Activated naive CD4-positive, alpha-beta T cell treated with anti-CD3 and anti-CD28 coated beads, Interleukin-2, amount 10 ng/mL, durations not matched to agents 7 days and 5 days (primary cell): ENCODE measurements at places on chromosomes 3 and 15.
A peak's percentile ranks its signal among the peaks of the same experiment; 100 is the strongest.

DNA sequence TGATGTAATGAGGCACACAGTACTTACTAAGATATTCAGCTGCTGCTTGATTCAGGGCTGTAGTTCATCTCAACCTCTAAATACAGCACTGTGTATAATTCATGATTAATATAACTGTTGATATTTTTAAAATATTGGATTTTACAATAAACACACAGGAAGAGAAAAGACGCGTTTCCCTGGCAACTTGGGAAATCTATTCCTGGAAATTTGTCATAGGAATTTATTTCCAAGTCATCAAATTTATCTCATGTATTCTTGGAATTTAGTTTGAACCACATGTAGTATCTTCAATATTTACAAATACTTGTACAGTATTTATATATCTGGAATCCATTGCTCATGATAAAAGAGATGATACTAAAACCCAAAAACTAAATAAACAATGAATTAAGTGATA, 30.6 kb downstream of the EPHA3 start:
- DNase-seq = no peak

DNA sequence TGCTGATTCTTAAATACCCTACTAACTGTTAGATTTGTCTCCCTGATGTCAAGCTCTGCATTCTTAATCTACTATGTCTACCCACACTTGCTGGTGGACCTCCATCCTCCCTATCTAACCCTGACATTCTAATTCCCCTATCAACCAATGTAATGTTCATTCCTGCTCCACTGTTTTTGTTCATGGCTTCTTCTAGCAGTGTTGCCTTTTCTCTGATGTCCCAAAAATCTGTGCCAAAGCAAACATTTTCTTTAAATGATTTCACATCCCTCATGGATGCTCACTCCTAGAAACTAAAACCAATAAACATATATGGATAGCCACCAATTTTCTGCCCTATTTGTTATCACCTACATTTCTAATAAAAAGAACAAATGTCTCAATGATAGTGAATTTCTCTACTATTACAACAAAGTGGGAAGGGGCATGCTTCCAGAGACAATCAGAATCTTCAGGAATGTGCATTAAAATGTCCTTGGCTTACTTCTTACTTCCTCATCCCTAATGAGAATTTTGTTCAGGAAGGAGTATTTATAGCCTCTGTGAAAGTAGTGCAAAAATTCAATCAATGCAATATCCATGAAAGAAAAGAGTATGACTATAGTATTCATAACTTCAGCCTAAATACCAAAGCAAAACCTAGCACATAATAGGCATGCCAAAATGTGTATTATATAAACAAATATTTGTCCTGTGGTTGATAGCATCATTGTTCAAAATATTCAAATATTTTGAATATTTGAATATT, 273.3 kb downstream of the ZNF385D start:
- no peak for DNase-seq

DNA sequence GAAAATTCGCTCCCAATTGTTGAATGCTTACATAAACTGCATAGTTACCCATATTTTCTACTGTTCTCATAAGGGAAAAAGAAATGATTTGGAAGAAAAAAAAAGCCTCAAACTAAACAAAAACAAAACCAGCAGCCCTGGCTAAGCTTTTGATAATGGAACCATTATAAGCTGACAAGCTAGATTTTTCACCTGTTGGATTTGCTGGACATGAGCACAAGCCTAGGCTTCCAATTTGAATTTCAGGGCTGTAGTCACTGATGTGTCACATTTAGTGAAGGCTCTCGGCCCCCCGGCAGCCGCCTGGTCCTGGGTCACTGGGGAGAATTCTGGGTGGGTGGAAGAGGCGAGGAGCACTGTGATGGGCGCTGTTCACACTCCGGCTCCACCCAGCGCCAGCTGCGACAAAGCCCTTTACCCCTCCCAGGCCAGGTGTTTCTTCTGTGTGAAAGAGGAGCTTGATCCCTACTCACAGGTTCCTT, 4.6 kb downstream of the FBXL22 start:
- DNase-seq = peak; percentile 38

GRCh38 chr3:43902415-43902814, 211.7 kb downstream of the ABHD5 start:
- DNase-seq = no peak

- no peak for DNase-seq
Observed at GRCh38 chr3:128495435-128495970, 2.5 kb upstream of the GATA2 start.

DNA sequence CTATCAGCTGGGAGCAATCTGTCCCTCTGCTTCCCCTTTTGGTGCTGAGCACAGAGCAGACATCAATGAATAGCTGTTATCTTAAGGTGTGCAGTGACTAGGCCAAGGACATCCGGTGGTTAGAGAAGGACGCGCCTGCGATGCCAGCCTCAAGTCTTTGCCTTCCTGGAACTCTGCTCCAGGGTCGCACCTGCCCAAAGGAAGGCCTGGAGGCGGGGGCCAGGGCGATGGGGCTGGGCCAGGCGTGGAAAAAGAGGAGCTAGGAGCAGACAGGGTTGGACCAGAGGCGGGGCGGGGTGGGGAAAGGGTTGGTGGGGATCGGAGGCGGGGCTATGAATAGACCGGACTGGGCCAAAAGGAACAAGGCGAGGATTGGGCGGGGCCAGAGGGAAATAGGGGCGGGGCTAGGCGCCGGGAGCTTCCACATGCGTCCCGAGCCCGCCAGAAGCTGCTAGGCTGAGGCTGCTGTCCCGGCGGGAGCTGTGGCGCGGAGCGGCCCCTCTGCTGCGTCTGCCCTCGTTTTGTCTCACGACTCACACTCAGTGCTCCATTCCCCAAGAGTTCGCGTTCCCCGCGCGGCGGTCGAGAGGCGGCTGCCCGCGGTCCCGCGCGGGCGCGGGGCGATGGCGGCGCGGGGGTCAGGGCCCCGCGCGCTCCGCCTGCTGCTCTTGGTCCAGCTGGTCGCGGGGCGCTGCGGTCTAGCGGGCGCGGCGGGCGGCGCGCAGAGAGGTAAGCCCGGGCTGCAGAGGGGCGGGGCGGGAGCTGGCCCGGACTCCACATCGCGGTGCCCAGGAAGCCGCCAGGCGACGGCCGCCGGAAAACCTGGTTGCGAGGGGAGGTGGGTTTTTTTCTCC, at the start of gene CHRNA5:
Gene CHRNA5 (plus strand): TSS at position 424 of the 854 bp plus-strand sequence. CDS start 200 bp downstream, at position 624.
- peak; percentile 59 for DNase-seq

GRCh38 chr3:124517306-124517705, 212.9 kb upstream of the UMPS start:
- DNase-seq = no peak

DNA sequence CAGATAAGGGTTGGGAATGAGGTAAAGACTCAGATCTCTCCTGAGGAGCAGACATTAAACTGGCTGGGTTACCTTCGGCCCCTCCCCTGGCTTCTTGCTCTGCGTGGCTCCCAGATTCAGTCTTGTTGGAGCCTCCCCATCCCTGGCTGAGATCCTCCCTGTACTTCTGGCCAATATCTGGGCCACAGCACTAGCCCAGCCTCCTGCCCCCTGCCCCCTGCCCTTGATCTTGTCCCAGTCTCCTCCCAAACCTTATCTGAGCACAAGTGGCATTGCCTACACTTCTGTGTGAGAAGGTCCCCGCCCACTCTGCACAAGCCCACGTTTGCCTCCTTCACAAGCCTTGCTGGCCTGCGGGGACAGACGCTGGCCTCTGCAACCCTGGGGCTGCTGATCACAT, 16.8 kb downstream of the PLA2G4F start:
- DNase-seq = no peak
